ENCODE measurements at places on chromosomes 6 and 20. TPM values are rescaled to one million over a fixed set of nuclear protein-coding genes. Genes with fewer than 3 reads are reported as not detected.

The KCNQ5 gene
- 0.41 TPM for polyA plus RNA-seq

The SLC16A10 gene
- polyA plus RNA-seq, result 24.0 TPM

The CLPSL2 gene
- polyA plus RNA-seq, result not detected

The CAGE1 gene
- 0.17 TPM for polyA plus RNA-seq

The RIN2 gene
- 38.5 TPM for polyA plus RNA-seq

Data from right renal pelvis (tissue), 4 donors.